Uterus (tissue), 4 donors: ENCODE measurements at places on chromosomes 7 and 10.
A peak's percentile ranks its signal among the peaks of the same experiment; 100 is the strongest.

DNA sequence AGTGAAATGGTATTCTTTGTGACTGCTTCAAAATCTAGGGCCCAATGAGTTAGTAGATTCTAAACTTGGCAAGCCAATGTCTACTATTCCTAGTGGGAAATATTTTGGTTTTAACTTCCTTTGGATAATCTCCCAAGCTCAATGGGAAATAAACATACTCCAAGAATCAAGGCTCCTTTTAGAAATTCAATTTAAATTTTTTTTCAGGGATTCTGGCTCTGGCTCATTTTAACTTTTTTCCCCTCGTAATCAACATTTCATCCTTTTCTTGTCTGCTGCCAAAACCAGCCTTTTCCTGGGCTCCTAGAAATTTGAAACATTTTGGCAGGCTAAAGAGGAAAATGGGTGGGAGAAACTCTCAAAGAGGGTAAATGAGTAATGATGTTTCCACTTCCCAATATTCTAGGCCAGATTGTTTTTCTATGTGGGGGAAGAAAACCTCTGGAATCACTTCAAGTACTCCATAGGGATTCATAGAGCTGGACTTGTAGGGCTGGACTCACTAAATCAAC lies 85.6 kb upstream of the AGR3 start:
- no peak for DNase-seq

DNA sequence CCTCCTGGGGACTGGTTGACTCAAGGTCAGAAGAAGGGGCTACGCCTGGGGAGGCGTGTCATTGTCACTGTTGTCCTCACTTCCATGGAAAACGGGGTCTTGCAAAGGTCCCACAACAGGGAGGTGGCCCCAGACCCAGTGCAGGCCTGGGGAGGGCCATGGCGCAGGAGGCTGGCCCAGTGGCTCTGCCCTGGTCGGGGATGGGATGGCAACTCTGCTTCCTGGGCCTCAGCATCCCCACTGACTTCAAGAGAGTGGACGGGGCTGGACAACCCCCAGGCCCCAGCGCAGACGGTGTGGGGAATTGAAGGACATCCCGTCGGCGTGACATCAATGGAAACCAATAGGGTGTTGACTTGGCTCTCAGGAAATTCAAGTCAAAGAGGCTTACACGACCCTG lies 35.2 kb downstream of the MICALL2 start:
- DNase-seq: no peak

GRCh38 chr7:16115374-16115773 lies 306.0 kb downstream of the CRPPA start:
- no peak for DNase-seq

GRCh38 chr7:126818393-126819196 lies 434.1 kb downstream of the GRM8 start:
- no peak for DNase-seq

DNA sequence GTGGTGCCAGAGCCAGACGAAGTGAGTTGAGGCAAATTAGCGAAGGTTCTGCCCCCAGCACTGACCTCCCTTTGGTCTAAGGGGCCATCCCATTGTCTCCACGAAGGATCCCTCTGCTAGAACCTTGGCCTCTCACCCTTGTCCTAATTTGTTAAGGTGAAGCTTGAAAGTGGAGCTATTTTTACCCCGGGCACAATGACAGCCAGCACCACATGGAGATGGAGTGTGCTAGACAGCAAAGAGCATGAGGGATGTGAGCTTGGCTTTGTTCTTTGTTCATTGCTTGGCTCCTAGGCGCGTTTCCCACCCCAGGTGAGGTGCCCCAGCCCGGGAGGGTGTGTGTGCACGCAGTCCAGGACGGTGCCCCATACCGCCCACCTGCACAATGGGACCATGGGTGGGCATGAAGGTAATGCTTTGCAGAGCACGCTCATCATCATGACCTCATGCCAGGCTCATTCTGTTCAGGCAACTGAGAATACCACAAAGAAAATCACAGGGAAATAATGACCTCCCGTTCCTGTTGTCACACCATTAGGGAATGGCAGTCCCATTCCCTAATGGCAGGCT lies 361.0 kb upstream of the FZD8 start:
- DNase-seq: no peak

DNA sequence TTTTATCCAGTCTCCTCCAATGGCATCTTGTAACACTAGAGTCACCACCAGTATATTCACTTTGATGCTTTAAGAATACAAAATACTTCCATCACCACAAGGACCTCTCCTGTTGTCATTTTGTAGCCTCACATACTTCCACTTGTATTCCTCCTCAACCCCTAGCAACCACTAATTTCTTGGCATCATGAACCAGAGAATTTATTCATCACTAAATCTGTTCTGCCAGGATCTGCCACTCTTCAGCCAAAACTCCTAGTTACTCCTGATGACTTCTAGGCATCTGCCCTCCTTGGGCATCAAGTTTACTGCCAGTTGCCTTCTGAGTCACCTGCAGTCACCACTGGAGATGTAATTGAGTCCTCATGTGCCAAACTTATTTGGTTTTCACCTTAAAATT lies 906.8 kb downstream of the CNTNAP2 start:
- no peak for DNase-seq

DNA sequence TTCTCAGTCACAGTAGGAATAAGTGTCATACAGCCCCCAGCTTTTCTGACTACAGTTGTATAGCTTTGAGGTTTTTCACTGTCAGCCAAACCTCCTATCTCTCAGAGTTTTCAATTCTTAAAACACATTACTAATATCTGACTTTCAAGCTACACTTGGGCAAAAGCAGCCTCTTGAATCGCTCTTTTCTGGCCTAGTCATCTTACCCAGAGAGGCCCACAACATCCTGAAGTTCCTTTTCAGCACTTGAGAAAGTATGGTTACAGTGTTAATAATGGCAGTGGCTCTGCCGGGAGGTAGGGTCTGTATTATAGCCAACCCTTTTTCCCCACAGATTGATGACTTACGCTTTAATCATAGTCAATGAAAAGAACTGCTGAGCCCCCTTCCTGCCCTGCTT lies 181.0 kb downstream of the LRRC4 start:
- no peak for DNase-seq

DNA sequence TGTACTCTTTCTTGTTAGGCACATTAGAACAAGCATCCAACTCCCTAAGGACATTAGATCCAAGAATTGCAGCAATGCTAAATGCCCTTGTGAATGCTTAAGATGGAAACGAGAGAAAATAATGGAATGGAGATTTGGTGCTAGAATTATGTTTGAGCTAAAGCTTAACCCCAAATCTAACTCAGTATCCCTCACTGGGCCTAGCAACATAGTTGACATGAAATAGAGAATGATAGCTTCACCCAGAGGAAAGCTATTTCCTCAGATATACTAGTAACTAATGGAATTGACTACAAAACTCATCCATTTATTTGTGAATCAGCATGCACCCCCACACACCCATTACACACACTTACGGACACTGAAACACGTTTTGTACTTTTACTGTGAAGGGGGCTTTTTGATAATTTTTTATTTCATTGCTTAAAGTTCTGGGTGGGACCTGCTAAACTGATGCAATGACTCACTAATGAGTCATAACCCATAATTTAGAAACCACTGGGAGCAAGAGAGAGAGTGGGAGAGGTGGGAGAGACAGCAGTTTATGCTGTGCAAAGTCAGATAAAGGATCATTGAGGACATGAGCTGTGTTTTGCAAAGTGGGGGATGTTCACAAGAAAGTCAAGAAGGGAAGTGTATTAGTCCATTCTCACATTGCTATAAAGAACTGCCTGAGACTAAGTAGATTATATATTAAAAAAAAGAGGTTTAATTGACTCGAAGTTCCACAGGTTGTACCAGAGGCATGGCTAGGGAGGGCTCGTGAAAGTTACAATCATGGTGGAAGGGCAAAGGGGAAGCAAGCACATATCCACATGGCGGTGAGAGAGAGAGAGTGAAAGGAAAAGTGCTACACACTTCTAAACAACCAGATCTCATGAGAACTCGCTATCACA lies 382.7 kb downstream of the SFMBT2 start:
- DNase-seq: no peak

GRCh38 chr10:101018600-101019439 lies 12.1 kb downstream of the PDZD7 start:
- peak; percentile 58 for DNase-seq

GRCh38 chr10:21746118-21746517 lies 212.1 kb downstream of the MLLT10 start:
- no peak for DNase-seq

- DNase-seq: no peak
Observed at GRCh38 chr10:17891435-17891834, 60.3 kb upstream of the SLC39A12 start.

- no peak for DNase-seq
Observed at GRCh38 chr10:33123680-33124079, 165.7 kb upstream of the ITGB1 start.

- DNase-seq: no peak
Observed at GRCh38 chr7:70597066-70597465, 534.9 kb upstream of the GALNT17 start.

DNA sequence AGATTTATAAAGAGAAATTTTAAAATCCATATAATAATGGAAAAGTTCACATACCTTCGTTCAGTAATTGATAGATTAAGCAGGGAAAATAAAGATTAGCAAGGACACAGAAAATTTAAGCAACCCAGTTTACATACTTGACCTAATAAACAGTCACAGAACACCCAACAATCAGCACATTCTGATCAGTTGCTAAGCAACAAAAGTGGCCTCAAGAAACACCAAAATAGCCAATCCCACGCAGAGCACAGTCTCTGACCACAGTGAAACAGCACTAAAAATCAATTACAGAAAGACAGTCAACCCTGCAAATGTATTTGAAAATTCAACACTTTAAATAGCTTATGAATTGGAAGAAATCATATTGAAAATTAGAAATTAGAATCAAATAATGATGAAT lies 39.3 kb upstream of the DRGX start:
- DNase-seq: no peak

GRCh38 chr10:17426263-17426750 lies 28.1 kb downstream of the ST8SIA6 start:
- DNase-seq: no peak
